Fibroblast of mammary gland (primary cell): ENCODE measurements at places on chromosomes 16 and 17.

DNA sequence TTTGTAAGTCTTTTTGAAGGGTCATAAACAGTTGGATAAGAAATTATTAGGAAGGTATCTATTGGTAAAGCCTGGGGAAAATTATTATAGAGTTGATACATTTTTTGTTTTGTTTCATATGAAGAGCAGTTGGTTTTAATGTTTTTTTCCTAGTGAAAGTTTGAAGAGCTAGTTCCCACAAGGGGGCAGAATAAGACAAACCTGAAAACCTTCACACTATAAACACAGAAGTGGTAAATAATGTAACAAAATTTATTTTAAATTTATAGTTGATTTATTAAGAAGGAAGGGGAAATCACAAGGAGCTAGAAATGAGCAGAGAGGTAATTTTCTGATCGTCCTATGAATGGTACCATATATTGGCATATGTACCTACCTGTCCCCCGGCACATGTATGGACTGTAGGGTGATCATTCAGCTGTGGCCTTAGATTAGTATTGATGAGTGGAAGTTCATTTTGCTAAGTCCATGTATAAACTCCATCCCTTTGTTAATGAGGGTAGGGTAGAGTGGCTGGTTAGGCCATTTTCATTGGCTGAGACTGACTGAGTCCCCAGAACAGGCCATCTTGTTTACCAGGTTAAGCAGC is 116.3 kb downstream of the TANC2 start:
- DNase-seq: peak; percentile 61

DNA sequence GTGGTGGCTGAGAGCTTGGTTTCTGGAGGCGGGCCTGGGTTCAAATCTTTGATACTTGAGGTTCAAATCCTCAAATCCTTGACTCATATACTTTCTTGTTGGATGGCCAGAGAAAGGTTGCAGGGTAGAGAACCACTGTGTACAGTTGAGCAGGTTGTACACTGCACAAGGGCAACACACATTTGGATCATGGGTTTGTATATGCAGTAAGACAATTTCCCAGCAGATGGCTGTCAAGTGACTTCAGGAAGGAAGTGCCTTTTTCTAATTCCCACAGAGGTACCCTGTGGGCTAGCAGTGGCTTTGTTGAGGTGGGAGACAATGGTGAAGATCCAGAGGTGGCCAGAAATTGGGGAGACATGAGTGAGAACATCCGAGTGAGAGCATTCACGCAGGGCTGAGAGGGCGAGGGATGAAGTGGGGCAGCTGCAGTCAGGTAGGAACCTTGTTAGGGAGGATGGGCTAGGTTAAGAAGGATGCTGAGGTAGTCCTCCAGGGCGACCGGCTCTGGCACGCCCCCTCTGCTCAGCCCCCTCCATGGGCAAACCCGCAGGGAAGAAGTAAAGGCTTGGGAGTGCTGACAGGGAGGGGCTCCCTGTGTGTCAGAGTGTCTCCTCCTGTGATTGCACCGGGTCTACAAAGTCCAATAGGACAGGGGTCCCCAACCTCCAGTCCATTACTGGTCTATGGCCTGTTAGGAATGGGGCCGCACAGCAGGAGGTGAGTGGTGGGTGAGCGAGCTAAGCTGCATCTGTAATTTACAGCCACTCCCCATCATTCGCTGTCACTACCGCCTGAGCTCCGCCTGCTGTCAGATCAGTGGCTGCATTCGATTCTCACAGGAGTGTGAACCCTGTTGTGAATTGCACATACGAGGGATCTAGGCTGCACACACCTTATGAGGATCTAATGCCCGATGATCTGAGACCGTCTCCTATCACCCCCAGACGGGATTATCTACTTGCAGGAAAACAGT is 2.7 kb downstream of the C16orf89 start:
- no peak for DNase-seq

DNA sequence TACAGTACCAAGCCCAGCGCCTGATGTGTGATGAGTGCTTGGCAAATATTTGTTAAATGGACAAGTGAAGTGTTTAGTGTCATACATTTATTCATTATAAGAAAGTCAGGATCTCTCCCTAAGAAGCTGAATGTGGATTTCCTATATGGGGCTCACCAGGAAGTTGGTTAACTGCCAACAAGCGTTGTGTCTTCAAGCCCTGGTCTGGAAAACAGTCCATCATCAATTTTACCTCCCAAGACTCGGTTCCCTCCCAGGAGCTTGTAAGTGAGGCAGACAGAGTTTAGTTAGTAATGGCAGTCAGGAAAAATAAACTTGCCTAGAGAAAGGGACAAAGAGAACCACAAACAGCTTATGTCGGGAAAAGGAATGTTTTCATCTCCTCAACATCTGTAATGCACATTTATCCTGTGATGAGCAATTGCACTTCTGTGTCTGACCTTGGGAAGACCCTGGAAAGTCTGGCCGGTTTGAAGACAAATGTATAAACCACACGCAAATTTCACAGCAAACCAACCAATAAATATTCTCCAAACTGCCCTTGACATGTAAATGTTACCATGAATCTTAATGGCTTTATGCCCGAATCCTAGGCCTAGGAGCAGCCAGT is 28.3 kb downstream of the C16orf95 start:
- peak; percentile 78 for DNase-seq

DNA sequence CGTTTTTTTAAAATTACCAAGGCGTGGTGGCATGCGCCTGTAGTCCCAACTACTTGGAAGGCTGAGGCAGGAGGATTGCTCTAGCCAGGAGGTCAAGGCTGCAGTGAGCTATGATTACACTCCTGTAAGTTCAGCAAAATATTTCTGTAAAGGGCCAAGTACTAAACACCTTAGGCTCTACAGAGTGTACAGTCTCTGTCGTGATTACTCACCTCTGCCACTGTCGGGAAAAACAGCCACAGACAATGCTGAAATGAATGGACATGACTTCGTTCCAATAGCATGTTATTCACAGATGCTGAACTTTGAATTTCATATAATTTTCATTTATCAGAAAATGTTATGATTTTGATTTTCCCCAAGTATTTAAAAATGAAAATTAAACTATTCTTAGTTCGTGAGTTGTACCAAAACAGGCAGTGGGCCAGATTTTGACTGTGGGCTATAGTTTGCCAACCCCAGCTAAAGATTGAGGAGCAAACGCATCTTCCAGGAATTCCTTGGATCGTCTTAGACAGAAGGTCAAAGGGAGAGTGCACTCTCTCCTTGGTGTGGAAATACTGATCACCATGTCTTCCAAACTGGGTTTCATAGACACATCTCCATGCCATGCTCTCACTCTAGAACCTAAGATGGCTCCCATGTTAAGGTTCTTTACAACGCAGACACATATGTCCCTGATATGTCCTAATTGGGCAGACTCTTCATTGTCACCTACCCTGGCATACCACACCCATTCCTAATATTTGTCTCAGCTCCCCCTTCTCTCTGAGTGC is 89.5 kb downstream of the MARF1 start:
- peak; percentile 39 for DNase-seq

- DNase-seq: peak; percentile 21
Measured at GRCh38 chr17:81018044-81018802, 16.7 kb upstream of the BAIAP2 start.

GRCh38 chr17:67082107-67082506 is 37.8 kb downstream of the CACNG1 start:
- no peak for DNase-seq

DNA sequence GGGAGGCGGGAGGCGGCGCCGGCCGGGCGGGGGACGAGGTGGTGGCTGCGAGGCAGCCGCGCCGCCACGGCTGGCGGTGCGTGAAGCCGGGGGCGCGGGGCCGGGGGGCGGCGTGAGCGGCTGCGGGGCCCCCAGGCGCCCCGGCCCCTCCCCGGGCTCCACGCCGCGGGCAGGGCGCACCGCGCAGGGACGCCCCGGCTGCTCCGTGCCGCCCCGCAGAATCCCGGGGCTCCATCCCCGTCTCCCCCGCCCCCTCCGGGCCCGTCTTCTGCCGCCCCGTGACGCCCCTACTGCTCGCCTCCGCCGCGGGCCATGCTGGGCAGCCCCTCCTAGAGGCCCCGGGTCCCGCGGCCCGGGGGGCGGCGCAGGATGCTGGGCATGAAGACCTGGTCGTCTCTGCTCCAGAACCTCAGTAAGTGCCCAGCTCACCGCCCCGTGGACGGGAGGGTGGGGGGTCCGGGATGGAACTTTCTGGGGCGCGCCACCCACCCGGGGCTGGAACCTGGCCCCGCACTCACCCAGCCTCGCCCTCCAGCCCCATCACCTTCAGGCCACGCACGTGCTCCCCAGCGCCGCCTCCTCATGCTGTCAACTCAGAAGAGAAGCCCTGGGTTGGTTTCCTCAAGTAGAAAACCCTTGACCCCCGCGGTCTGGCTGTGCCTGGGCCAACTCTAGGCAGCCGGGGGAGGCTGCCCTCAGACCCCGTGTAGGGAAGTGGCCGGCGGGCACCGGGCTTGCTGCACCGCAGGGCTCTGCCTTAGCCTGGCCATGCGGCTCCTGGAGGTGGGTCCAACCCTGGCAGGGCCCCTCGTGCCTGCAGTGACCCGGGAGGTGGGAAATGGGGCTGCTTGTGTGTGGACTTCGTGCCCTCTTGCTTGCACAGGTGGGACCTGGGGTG is 150.2 kb upstream of the GSE1 start:
- no peak for DNase-seq

- peak; percentile 11 for DNase-seq
Measured at GRCh38 chr16:72244853-72245252, 72.9 kb upstream of the PMFBP1 start.

DNA sequence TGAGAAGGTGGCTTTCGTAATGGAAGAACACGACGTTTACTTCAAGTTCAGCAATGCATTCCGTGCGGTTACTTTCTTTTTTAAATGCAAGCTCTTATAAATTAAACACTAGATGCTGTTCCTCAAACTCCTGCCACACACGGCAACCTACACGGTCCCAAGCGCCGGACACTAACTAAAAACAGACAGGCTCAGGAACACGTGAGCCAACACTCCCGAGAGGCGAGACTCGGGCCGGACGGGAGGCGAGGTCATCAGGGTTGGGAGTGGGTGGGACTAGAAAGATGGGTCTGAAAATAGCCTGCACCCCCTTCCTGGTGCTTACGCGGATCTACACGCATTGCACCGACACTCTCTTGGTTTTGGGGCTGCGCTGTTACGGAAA is 6.4 kb downstream of the CLCN7 start:
- DNase-seq: peak; percentile 51

- no peak for DNase-seq
Measured at GRCh38 chr16:72962347-72962746, 85.6 kb downstream of the ZFHX3 start.

GRCh38 chr17:60916043-60916442 is 238.4 kb downstream of the BCAS3 start:
- no peak for DNase-seq

DNA sequence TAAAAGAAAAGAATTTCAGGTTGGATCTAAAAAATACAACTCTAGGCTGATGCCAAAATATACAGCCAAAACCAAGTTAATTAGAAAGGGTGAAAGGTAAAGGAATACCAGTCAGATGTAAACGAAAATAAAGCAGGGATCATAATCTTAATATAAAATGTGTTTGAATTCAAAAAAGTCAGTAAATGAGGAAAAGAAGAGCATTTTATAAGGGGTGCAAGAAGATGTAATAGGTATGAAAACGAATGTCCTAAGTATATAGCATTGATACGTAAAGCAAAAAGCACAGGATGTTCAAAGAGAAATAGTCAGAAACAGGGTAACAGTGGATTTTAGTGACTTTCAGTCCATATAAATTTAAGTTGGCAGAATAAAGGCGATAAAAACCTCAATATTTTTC is 2.5 kb downstream of the OR3A1 start:
- DNase-seq: no peak
